Epithelial cell of prostate (primary cell): ENCODE measurements at places on chromosomes 5 and 9.

- no peak for DNase-seq
These were observed 571.5 kb downstream of the PDE4D start for GRCh38 chr5:59322058-59322457.

DNA sequence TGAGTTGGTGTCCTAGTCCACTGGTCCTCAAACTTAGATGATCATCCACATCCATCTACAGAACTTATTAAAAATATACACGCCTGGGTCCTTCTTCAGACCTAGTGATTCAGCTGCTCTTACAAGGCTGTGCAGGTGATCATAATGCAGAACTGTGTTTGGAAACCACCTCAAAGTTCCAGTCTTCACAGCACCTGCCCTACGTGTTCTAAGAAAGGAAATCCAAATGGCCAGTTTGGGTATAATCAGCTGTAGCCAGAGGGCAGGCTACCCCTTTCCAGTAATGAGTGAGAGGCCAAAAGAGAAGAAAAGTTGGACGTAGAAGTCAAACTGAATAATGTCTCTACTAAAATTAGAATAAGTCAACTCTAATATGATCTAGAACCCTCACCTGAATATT is 15.4 kb downstream of the REEP5 start:
- no peak for DNase-seq

- peak; percentile 24 for DNase-seq
These were observed 89.7 kb upstream of the ZNF366 start for GRCh38 chr5:72596956-72597355.

DNA sequence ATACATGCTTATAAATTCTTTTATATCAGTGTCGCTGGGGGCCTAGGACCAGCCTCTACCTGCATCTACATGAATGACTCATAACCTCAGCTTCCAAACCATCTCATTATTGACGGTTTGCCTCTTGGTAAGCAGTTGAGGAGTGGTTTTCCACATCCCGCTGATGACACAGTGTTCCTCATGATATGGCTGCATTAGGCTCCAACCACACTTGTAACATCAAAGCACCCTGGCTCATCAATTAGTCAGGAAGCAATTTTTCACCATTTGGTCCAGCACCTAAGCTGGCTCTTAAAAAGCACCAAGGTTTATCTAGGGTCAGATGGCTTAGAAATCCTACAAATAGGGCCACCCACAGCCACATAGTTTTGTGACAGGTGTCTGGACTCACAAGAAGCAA is 402.4 kb downstream of the ARHGEF28 start:
- peak; percentile 89 for DNase-seq

GRCh38 chr5:126674145-126674544 is 73.4 kb downstream of the PHAX start:
- DNase-seq = no peak

GRCh38 chr9:110763568-110763967 is 95.0 kb downstream of the MUSK start:
- no peak for DNase-seq

GRCh38 chr5:174612686-174613085 is 111.7 kb upstream of the MSX2 start:
- DNase-seq = no peak

- DNase-seq = no peak
These were observed 80.0 kb downstream of the AK8 start for GRCh38 chr9:132797861-132798659.

DNA sequence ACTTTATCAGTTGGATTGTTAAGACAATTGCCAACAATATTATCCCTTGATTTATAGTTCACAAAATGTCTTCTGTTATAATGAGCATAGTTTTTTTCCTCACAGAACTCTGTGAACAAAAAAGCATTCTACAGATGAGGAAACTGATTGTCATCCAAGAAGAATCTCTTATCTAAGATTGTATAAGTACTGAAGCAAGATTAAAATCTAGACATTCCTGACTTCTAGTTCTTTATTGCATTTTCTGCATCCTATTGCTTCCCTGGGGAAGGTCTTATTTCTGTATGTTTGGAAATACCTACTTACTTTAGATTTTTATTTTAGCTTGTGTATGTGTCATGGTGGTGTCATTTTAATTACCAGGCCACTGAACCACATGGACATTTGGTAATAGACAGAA is 884.9 kb upstream of the WWC1 start:
- DNase-seq = no peak

DNA sequence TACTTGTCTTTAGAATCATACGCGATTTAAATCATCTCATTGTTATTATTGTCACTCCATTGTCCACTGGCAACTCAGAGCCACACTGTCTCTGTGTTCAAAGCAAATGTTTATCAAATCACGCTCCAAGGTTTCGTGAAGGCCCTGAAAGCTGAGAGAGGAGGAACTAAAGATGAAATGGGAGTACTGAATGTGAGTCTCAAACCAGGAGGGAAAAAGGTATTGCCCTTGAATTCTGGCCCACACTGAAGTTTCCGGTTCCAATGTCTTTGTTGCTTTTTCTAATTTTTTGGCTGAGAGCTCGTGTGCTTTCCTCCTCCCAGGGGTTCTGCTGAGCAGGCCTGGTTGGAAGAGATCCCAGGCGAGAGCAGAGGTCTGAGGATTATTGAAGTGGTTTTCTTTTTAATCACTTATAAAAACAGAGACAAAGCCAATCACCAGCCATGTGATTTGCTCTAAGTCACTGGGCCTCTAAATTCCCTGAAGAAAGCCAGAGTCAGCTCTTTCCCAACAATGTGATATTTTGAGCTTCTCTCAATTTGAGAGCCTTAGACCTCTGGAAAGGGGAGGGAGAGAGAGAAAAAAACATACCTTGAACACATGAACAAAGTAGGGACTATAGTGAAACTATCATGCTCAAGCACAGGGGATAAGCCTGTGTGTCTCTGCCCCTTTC is 420.8 kb upstream of the GRAMD2B start:
- no peak for DNase-seq

GRCh38 chr5:126605525-126605924 is 4.8 kb downstream of the PHAX start:
- DNase-seq = no peak

GRCh38 chr9:135657416-135657815 is 5.7 kb upstream of the LCN9 start:
- no peak for DNase-seq

DNA sequence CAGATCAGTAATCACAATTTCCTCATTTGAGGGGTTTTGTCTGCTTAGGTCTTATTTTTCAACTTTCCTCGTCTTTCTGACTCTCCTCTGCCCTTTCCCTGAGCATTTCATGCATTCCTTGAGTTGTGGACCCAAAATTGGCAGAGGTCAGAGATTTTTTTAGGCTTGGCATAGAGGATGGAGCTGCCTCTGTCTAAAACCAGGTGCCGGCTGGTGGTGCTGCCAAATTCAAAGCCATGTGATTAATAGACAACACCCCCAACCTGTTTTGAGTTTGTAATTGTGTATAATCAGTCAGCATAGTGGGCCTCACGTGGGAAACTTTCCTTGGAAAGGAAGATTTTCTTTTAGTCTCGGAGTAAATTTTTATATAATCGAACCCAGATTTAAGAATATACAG is 39.6 kb downstream of the TJP2 start:
- no peak for DNase-seq

DNA sequence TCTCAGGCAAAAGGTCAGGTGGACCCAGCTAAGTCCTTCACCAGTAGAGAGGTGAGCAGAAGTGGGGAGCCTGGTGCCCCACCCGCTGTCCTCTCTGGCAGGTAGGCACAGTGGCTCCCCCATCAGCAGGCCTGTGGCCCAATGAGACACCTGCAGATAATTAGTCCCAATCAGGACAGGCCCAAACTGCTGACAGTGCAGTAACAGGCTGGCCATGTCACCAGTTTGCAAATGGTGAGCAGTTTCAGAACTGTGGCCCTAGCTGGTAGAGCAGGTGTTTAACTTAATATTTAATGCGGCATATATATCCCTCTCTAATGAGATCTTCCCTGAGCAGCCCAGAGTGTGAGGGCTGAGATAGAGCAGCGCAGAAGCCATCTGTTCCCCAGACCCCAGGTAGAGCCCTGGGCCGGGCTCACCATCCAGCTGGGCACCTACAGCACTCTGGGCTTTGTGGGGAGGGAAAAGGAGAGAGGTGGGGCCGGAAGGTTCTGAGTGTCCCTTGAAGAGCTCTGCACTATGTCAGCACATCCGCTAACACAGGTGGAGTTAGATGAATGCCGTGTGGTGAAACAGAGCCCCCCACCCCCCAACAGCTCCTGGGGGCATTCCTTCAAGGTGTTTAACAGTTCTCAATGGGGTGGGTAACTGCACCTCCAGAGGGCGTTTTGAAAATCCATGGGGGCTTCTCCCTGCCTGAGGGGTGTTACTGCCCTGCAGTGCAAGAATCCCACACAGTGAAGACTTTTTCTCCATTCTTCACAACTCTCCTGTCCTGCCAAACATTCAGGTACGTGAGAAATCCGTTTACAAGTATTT is 120.5 kb downstream of the PAX5 start:
- no peak for DNase-seq

- no peak for DNase-seq
These were observed 717.5 kb downstream of the IRX1 start for GRCh38 chr5:4313138-4313537.

- DNase-seq = peak; percentile 33
These were observed 58.8 kb upstream of the IGFBPL1 start for GRCh38 chr9:38482918-38483592.

DNA sequence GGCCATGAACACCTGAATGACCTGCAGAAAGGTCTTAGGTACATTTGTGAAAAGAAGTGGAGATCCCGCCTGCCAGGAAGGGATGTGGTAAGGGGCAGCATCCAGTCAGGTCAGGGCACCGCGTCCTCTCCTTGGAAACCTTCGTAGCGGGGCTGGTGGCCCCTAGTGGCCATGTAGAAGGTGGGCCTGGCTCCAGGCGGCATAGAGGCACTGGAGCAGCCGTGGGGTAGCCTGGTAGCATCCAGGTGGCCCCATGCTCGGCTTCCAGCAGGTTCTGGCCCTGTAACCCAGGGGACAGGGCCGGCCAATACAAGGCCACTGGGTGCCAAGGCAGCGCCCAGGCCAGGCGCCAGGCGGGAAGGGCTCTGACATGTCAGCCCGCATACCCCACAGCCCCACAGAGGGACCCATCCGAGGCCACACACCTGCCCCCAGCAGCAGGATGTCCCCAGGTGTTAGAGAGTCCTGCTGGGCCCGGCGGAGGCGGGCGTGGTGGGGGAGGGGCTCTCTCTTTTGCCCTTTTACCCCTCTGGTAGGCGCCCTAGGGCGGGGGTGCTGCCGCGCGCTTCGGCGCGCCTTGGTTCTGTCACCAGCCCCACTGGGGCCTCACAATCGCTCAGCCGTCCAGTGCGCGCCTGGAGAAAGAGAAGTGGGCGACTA is 58.3 kb upstream of the SPATA31E1 start:
- DNase-seq = no peak

DNA sequence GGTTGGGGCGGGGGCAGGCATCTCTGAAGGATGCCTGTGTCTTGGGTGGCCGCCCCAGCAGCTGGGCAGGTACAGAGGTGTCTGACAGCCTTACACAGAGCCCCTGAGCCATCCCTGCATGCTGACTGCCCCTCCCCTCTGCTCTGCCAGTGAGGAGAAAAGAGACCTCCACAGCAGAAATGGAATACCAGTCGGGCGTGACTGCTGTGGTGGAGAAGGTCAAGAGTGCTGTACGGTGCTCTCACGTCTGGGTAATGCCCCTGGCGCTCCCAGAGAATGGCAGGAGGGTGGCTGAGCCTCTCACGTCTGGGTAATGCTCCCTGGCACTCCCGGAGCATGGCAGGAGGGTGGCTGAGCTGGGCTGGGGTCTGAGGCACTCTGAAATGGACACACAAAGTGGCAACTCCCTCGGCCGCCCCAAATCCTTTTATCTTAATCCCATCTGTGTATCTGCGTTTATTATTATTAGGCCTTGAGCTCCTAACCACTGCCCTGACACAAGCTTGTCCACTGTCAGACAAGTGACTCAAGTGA is 2.5 kb upstream of the RABL6 start:
- no peak for DNase-seq

DNA sequence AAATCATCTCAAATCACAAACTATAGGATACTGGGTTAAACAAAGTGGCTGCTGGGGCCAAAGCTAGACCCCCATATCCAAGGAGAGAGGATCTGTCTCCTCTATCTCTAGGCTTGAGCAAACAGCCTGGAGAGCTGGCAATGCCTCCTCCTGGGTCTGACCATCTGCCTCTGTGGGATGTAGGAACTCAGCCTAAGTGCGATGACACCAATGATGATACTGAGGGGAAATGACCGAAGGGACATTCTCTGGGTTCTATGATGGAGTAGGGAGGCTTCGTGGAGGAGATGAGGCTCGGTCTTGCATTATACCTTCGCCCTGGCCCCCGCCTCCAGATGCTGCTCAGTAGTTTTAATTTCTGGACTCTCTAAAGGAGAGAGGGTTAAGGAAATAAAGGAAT is 9.3 kb upstream of the SPATA24 start:
- no peak for DNase-seq

GRCh38 chr5:15442193-15442570 is 57.8 kb upstream of the FBXL7 start:
- no peak for DNase-seq
